ENCODE measurements at places on chromosomes 5 and 9.

DNA sequence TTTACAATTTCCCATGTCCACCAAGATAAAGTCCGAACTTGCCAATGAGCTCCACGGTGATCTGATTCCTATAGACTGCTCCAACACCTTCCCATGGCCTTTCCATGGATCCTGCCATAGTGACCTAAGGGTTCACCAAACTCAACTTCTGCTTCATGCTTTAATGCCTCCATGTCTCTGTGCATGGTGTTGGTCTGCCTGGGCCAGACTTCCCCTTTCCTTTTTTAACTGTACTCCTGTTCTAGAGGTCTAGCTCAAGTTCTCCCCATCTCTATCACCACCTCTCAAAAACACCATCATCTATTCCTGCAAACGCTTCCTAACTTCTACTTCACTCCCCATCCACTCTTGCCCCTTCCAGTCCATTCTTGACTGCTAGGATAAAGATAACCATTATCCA lies 14.8 kb upstream of the SMARCA2 start:
- DNase-seq, result no peak

DNA sequence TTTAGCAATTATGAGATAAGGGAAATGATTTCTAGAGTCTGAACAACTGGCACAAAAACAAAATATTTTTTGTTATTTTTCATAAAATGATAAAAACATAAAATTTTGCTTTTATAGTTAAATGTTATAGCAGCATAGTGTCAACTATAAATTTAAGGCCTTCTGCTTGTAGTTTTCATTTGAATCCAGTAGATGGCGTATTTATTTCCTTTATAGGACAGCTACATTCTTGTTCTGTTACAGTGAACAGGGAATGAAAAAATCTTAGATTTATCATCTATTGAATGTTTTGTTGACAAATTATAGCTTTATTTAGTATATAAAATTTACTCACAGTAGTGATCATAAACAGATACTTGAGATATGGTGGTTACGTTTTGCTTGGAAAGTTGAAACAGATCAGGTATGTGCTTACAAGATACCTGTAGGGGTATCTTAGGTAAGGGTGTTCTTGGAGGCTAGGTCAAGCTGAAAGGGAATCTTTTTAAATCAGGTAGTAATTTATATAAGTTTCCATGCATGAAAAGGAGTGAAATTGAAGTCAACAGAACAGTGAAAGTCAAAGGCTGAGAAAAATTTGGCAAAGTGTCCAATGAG lies 239.3 kb upstream of the GRIN3A start:
- DNase-seq, result no peak

DNA sequence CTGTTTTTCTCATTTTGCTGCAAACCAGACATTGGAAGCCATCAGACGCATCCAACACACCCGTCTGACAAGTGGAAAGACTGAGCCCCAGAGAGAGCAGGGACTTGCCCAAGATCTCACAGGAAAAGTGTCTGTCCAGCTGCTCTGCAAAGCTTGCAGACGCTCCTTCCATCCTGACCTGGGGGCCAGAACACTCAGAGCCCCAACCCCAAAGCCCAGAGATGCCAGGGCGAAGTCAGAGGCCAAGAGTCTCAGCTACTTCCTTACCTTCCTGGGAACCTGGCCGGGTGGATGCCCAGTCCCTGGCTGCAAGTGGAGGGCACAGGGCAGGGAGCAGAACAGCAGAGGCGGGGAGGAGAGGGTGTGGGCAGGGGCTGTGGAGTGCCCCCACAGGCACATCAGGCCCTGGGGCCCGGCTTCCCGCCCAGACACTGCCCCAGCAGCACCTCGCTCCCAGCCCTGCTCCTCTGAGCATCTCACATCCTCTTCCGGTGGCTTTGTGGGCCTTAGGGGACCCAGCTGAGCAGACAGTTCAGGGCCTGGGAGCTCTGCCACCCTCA lies 9.7 kb upstream of the RALGDS start:
- DNase-seq, result no peak

GRCh38 chr9:116447934-116448333 lies 239.2 kb upstream of the TRIM32 start:
- no peak for DNase-seq

DNA sequence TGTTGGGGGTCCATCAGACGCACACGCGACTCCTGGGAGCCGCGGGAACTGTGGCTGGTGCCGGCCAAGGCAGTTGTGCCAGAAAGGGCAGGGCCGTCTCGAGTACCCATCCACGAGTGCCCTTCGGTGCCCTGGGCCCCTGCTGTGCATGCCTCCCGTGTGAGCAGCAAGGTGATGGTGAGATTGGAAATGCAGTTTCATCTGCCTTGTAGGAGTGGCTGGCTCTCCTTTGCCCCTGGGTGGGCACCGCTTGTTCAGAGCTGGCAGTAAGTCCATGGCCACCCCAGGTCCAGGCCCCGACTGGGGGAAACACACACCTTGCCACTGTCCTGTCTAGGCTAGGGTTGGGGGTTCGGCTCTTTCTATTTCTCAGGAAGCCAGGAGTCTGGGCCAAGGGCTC lies 5.7 kb downstream of the NKD2 start:
- no peak for DNase-seq

DNA sequence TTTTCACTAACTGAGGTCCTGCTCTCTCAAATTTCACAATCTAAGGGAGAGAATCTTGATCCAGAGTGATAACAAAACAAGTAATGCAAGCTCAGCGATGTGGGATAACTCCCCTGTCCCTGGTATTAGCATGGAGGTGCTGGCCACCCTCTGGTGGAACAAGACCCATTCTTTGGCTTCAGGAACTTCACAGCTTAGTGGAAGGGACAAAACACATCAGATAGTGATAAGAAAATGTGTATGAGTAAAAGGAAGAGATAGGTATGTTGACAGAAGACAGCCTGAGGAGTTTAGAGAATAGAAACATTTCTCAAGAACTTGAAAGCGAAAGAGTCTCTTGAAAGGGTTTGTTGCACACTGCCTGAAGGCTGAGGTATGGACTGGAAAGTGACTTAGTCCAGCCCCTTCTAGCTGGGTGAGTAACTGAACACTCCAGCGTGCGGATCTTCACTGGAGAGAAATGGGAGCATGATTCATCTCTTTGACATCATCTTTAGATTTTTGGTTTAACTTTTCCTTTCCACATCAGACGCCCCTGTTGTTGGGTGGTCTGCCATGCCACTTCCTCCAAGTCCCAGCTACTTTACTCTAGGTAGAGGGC lies 25.4 kb upstream of the ZSWIM6 start:
- DNase-seq, result no peak

DNA sequence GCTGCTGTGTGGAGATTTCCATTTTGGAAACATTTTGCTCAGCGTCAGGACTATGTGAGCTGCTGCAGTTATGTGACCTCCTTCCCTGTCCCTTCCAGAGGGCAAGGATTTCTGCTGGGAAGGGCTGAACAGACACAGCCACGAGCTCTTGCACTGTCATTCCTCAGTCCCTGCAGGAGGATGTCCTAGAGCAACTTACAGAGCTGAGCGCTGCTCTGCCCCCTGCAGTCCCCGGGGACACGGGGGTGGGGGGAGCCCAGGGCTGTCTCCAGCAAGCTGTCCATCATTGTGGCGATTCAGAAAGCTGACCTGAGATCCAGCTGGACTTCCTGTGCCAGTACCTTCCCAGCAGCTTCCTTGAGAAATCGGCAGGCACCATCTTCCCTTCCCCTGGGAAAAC lies 28.0 kb upstream of the MAP1B start:
- DNase-seq, result no peak

DNA sequence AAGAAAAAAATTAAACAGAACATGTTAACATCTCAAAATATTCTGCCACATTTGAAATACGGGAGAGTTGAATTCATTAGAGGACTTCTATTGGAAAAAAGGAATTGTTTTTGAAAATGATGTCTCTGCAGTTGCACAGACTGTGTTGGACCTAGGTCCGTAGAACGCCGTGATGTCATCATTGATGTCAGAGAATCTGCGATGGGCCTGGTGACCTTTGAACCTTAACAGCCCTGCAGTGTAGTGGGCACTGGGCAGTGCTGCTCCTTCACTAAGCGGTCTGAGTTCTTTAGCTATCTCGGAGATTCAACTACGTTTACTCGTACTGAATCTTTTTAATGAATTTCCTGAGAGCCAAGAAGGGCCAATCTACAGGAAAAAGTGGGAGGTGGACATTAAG lies at the start of gene FAM170A:
TSS of gene FAM170A (plus strand) at position 220 of the 400 bp plus-strand sequence. CDS start 211 bp downstream, outside the sequence.
- DNase-seq, result no peak

DNA sequence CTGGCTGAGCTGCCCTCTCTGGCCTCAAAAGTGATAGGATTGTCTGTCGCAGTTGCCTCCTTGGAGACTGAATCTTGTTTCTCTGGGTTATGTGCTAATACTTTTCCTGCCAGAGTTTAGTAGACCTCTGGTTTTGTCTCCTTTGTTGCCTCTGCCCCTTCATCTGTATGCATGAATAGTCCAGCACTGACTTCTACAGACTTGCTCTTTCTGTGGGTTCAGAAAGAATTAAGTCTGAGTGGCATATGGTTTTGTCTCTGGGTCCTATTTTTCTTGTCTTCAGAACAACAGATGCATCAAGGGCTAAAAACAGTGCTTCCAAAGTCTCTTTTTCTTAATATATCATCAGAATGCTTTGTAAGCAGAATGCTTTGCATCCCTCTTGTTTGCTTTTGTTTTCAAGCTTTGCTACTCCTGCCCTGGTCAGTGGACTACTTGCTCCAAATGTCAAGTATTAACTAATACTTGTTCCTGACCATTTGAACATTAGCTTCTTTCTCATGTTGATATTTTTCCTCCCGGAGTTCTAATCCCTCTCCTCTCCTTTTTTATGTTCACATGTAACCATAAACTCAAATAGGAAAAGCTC lies 131.7 kb downstream of the UNC13B start:
- DNase-seq, result no peak

DNA sequence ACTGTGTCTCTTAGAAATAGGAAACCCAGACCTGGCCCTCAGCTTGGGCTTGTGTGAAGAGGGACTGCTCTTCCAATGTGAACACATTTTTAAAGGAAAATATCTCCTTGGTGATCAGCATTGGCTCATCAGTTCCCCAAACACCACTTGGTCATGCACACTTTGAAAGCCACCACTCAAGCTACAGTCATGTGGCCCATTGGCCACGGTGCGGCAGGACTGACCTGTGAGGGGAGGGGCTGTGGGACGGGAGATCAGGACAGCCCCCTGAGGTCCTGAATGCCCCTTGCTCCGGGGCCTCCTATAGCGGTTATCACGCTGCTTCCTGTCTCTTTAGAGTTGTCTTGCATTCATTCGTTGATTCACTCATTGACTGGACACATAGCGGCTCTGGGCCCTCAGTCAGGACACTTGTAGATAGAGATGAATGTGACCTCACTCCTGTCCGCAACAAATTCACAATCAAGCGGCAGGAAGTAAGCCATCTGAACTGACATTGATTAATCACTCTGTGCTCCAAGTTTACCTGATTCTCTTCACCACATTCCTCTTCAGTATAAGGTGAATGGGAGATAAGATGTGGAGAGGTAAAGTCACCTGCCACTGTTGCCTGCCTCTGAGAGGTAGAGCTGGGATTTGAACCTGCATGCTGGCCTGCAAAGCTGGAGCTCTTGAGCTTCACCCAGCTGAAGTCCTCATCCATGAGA lies 73.1 kb downstream of the COL15A1 start:
- DNase-seq, result no peak

GRCh38 chr5:163434401-163434866 lies 3.0 kb upstream of the CCNG1 start:
- DNase-seq, result no peak

DNA sequence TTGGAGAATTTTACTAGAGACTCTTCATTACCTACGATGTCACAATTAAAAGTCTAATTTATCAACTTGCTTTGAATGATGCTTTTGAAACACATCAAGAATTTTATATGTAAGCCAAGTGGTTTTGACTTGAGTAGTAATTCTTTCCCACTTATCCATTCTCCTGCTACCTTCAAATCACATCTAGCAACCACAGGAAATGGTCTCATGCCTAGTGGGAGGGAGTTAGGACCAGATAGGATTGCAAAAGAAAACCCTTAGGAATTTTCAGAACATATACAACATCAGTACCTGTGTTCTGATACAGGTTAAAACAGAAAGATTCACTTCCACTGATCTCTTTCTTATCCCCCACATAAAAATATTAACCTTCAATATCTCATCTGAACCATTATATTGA lies 260.4 kb downstream of the CWC27 start:
- no peak for DNase-seq

DNA sequence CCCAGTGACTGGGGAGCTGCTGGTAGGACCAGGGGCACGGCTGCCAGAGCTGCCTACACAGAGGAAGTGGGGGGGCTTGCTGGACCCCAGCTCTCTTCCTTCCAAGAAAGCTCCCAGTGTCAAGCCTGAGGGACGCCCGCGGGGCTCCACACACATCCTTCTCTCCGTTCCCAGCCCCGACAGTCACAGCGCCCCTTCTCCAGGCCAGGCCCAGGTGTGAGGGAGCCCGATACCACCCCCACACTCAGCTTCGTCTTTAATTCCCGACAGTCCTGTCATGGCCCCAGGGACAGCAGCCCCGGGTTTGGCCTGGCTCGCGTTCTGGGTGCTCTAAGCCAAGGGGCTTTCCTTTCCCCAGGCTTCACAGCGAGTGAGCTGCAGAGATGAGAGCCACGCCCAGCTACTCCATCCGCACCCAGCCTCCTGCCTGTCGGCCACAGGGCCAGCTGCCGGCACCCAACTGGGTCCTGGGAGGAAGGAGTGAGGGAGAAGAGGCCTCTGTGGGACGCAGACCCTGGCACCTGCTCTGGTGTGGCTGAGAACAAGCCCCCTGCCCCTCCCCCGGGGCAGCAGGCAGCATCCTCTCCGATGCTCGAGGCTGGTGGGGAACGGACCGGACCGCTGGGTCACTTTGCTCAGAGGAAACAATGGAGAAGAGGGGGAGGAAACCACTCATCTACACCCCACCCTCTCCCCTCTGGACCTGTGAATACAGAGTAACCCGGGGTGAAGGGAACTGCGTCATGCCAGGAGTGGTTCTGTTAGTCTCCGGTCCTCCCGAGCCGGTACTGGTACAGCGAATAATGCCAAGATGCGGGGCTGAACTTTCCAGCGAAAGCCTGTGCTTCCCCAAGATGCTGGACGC lies 53.9 kb upstream of the PHYKPL start:
- DNase-seq, result no peak

DNA sequence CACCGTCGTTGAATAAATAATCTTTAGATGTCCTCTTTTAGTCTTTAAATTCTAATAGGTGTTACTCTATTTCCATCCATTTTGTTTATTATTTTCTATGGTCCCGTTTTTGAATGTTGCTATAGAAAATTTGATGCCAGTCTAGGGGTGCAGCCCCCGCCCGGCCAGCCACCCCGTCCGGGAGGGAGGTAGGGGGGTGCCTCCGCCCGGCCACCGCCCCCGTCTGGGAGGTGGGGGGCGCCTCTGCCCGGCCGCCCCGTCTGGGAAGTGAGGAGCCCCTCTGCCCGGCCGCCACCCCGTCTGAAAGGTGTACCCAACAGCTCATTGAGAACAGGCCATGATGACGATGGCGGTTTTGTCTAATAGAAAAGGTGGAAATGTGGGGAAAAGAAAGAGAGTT lies 2372.2 kb upstream of the WWC1 start:
- no peak for DNase-seq

DNA sequence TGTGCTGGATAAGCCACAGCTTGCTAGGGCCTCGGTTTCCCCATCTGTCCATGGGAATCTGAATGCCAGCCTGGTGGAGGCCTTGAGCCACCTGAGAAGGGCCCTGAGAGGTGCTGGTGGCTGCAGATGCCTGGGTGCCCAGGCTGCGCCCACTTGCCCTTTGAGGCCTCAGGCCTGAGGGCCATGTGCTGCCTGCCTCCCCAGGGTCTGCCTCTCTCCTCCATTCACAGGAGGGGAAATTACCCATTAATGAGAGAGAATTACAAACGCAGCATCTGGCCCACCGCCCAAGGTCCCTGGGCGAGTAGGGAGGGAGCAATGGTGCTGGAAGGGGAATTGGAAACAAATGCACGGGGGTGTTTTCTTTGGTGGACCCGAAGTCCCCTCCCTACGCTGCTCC lies 59.6 kb downstream of the BARX1 start:
- DNase-seq, result no peak
